ENCODE measurements at places on chromosomes 7 and 10.

DNA sequence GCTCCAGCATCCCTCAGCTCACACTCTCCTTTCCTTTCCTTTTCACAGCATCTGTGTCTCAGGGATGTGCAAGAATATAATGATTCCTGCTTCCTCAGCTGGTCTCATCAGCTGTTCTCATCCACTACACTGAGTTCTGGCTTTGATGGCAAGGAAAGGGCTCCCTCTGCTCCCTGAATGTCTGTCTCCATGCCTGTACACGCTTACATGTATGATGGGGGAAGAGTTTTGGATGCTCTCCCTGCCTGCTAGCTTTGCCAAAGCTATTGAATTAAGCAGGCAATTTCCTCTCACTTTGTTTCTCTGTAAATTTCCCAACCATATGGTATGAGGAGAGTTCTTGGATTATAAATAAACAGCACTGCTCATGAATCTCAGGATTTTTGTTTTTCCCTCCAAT, 254.5 kb downstream of the SORCS3 start:
- no peak for DNase-seq

DNA sequence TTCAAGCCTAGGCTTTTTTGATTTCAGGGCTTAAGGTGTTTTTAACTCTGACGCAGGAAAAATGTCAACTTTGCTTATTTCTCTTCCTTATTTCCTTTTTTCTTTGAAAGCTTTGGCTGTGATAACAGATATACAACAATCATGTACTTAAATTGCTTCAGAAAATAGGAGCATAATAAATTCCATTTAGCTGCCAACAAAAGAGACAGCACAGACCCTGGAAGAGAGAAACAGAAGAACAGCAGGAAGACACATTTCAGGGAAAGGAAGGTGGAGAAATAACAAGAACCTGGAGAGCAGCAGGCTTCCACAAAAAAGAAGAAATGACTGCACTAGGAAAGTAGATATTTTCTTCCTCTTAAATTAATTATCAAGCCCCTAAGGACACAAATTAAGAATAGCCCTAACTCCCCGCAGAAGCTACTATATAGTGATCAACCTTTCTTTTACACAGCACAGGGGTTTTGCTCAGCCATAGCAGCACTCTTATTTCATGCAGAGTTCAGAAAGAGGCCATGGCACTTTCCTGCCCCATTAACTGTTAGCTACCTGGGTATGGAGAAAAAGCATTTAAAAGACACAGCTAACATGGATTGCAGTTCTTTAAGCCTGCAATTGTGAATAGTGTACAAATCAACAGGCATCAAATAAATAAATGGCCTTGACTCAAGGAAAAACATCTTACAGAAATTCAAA, 61.5 kb downstream of the IQUB start:
- no peak for DNase-seq

DNA sequence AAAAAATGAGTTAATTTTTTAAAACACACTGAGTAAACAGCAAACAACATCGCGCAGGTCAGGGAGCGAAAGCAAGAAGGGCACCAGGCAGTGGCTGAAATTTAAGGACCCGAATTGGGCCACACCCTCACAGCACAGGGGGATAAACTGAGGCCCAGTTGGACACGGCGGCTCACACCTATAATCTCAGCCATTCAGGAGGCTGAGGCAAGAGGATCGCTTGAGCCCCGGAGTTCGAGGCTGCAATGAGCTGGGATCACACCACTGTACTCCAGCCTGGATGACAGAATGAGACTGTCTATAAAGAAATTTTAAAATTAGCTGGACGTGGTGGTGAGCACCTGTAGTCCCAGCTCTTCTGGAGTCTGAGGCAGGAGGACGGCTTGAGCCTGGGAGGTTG, 69.6 kb downstream of the PDGFA start:
- DNase-seq = no peak

- DNase-seq = no peak
These were observed 31.7 kb downstream of the ABCC2 start for GRCh38 chr10:99814143-99814542.

- peak; percentile 89 for DNase-seq
These were observed 34.3 kb downstream of the HTRA1 start for GRCh38 chr10:122495406-122496340.

- DNase-seq = peak; percentile 87
These were observed 182.0 kb downstream of the RPS24 start for GRCh38 chr10:78215645-78216044.

- DNase-seq = peak; percentile 51
These were observed 47.3 kb upstream of the OIT3 start for GRCh38 chr10:72846238-72846637.

GRCh38 chr7:18437101-18437500, 58.4 kb upstream of the HDAC9 start:
- peak; percentile 32 for DNase-seq

GRCh38 chr7:4177001-4177400, 505.1 kb upstream of the FOXK1 start:
- no peak for DNase-seq

- no peak for DNase-seq
These were observed 205.4 kb upstream of the ADO start for GRCh38 chr10:62599161-62599560.

GRCh38 chr7:15257689-15258088, 304.1 kb downstream of the AGMO start:
- no peak for DNase-seq

- peak; percentile 85 for DNase-seq
These were observed 43.4 kb upstream of the PDLIM1 start for GRCh38 chr10:95333997-95334804.

GRCh38 chr10:131700506-131700905, 200.3 kb upstream of the PPP2R2D start:
- no peak for DNase-seq

DNA sequence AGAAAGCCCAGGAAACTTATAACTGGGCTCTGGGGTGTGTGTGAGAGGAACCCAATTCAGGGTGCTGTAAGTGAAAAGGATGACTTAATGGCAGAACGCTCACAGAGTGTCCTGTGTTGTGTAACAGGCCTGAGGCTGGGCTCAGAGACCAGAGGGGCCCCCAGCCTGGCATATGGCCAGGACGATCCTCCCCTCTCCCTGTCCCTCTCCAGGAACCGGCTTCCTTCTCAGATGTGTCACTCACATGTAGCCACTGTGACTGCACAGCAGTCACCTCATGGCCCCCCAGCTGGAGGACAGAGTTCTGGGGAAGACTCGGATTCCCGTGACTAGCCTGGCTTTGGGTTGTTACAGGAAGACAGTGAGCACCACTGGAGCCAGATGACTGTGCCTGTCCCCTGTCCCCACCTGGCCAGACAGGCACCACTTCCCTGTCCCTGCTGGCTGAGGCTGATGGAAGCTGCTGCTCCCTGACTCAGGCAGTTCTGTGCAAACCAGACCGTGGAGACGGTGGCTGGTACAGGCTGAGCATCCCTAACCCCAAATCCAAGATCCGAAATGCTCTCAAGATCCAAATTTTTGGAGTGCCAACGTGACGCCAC, 220.5 kb downstream of the MLLT10 start:
- DNase-seq = no peak

- no peak for DNase-seq
These were observed 32.6 kb downstream of the CHST3 start for GRCh38 chr10:71996592-71997371.

- DNase-seq = peak; percentile 34
These were observed 76.3 kb downstream of the CACNB2 start for GRCh38 chr10:18216482-18216881.

- DNase-seq = no peak
These were observed 363.7 kb downstream of the DPP6 start for GRCh38 chr7:154415709-154416399.

GRCh38 chr10:7718685-7719084, 15.6 kb downstream of the ITIH2 start:
- no peak for DNase-seq

DNA sequence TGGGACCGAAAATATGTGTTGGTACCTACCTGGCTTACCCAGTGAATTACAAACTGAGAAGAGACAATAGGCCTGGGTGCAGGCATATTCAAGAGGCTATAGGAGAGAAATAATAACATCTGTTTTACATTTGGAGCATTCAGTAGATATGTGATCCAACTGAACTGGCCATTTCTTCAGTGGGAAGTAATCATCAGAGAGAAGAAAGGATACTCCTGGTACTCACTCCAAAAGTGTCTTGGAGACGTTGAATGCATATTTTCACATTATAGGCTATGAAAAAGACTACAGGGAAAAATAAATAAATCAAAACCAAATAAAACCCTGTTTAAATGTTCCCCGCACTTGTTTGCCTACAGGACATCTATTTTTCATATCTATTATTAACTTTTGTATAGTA, 1680.3 kb downstream of the REEP3 start:
- no peak for DNase-seq

GRCh38 chr10:129833994-129834739, 129.9 kb downstream of the EBF3 start:
- DNase-seq = no peak

DNA sequence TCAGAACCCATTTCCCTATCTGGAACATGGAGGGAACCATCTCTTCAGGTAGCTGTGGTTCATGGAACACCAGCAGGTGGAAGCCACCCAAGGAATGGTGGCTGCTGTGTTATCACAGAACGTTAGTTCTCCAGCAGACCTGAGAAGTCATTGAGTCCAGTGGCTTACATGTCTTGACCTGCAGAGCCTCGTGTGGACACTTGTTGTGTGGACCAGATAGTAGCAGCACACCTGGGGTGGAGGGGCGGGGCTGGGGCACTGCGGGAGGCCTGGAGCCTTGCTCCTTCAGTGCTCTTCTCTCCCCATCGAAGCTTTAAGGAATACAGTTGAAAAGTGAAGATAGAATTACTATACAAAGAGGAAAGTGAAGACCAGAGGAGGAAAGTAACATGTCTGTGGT, 42.4 kb downstream of the VWA2 start:
- no peak for DNase-seq

DNA sequence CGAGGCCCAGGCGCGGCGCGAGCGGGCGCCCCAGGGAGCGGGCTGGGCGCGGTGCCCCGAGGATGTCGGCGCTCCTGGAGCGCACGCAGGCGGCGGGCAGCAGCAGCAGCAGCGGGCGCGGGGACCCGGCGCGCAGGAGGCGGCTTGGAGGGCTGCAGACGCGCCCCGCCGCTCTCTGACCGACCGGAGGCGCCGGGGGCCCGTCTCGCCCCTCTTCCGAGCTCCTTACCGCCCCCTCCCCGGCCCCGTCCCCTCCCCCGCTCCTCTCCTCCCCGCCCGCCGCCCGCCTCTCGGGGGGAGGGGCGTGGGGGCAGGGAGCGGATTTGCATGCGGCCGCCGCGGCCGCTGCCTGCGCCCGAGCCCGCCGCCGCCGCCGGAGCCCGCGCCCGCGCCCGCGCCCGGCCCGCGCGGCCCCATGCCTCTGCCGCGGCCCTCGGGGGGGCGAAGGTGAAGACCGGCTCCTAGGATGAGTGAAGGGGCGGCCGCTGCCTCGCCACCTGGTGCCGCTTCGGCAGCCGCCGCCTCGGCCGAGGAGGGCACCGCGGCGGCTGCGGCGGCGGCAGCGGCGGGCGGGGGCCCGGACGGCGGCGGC, at the start of gene NRG3:
Gene NRG3 (plus strand): TSS at position 320 of the 592 bp plus-strand sequence.
- DNase-seq = no peak

GRCh38 chr7:100185726-100186125, 8.0 kb downstream of the STAG3 start:
- DNase-seq = no peak
